Dermis lymphatic vessel endothelial cell (primary cell): ENCODE measurements at places on chromosomes 1 and 21. TPM values are rescaled to one million over a fixed set of nuclear protein-coding genes. Genes with fewer than 3 reads are reported as not detected.

SPAG17 gene
- not detected in 2 replicates for total RNA-seq

OR6K3 gene
- not detected in 2 replicates for total RNA-seq

GSTM5 gene
- total RNA-seq = 0.11 TPM in 1 of 2 replicates, not detected in the other

NUDT4B gene
- 8.2 and 15.7 TPM in 2 replicates for total RNA-seq

DNAJC6 gene
- 3.5 and 5.3 TPM in 2 replicates for total RNA-seq

ANGPTL7 gene
- not detected in 2 replicates for total RNA-seq

NBPF19 gene
- total RNA-seq = 1.4 and 3.4 TPM in 2 replicates

C1orf87 gene
- not detected in 2 replicates for total RNA-seq

DRAM2 gene
- 48.9 and 66.2 TPM in 2 replicates for total RNA-seq

LCE1A gene
- total RNA-seq = not detected in 2 replicates

CDC7 gene
- 2.0 and 2.1 TPM in 2 replicates for total RNA-seq

NKAIN1 gene
- total RNA-seq = 0.11 and 0.17 TPM in 2 replicates

ATP1A4 gene
- total RNA-seq = not detected in 2 replicates

JAM2 gene
- under 0.01 TPM in 1 of 2 replicates, not detected in the other for total RNA-seq

TSPEAR gene
- 0.26 and 0.54 TPM in 2 replicates for total RNA-seq

KCNJ9 gene
- not detected in 2 replicates for total RNA-seq

ZFP69B gene
- total RNA-seq = 0.65 and 1.2 TPM in 2 replicates

CELA2A gene
- total RNA-seq = not detected in 2 replicates

OR1C1 gene
- total RNA-seq = not detected in 2 replicates

DCST1 gene
- total RNA-seq = not detected in 2 replicates

PYCR2 gene
- 21.9 and 25.1 TPM in 2 replicates for total RNA-seq

MAEL gene
- total RNA-seq = not detected in 2 replicates

ADAM30 gene
- total RNA-seq = not detected in 2 replicates

CD53 gene
- not detected in 2 replicates for total RNA-seq

C1QC gene
- not detected in 2 replicates for total RNA-seq

C1QTNF12 gene
- 0.09 and 0.22 TPM in 2 replicates for total RNA-seq

TMEM82 gene
- total RNA-seq = not detected in 2 replicates

ELAPOR1 gene
- under 0.01 TPM in 2 replicates for total RNA-seq

OR2L8 gene
- not detected in 2 replicates for total RNA-seq

STYXL2 gene
- total RNA-seq = not detected in 2 replicates

RHD gene
- total RNA-seq = 0.09 and 0.33 TPM in 2 replicates
